ENCODE measurements at places on chromosomes 4 and X.

DNA sequence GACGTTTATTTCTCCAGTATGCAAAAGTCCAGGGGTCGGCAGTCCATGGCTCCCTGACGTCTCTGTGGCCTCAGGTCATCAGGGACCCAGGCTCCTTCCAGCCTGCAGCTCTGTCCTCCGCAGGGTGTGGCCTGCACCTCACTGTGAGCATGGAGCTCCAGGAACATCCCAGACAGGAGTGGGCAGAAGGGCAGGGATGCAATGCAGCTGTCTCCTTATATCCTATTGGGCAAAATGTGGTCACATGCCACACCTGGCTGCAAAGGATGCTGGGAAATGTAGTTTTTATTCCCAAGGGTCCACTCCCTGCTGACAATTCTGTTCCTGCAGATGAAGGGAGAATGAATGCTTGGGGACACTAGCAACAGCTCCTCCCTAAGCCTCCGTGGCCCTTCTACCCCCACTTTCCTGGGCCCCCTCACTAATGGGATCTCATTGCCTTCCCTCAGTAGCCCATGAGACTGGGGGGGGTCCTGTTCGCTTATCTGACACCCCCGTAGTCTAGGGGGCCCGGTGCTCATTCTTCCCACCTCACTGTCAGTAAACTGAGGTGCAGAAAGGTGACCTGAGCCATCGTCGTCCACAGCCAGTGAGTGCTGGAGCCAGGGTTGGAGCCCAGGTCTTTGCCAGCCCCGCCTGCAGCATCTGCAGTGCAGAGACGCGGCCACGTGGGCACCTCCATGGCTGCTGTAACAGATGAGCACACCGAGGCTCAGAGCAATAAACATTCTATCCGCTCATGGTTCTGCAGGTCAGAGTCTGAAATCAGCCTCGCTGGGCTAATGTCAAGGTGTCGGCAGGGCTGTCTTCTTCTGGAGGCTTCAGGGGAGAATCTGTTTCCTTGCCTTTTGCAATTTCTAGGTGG is 5.9 kb upstream of the GRPEL1 start:
- DNase-seq: peak; percentile 59

GRCh38 chr4:112361181-112361791 is 64.1 kb downstream of the ALPK1 start:
- DNase-seq: peak; percentile 78

DNA sequence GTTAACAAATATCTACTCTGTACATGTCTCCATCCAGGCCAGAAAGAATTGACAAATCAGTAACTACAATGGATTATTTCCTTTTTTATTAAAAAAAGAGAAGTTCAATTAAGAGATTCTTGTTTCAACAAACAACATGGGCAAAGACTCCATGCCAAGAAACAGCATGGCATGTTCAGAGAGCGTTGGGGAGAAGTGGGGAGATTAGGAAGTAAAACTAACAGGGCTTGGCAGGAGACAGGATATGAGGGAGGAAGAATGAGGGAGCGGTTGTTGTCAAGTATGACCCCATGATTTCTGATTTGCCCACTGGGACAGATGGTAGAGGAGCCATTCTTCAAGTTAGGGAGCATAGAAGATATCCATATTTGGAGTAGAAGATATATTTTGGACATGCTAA is 128.4 kb downstream of the RNF150 start:
- no peak for DNase-seq

DNA sequence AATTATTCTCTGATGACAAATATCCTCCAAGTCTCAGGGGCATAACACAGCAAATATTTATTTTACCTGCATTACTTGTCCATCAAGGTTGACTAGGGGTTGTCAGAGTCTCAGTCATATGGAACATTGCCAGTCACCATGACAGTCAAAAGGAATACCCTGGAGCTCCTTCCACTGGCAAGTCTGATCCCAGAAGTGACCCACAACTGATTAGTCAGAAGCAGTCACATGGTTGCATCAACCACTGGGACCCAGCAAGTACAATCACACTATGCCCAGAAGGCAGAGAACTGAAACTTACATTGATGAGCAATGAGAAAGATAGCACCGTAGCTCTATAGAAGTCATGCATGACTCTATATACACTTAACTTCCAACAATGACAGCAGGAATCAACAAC is 41.9 kb upstream of the SOD3 start:
- no peak for DNase-seq

DNA sequence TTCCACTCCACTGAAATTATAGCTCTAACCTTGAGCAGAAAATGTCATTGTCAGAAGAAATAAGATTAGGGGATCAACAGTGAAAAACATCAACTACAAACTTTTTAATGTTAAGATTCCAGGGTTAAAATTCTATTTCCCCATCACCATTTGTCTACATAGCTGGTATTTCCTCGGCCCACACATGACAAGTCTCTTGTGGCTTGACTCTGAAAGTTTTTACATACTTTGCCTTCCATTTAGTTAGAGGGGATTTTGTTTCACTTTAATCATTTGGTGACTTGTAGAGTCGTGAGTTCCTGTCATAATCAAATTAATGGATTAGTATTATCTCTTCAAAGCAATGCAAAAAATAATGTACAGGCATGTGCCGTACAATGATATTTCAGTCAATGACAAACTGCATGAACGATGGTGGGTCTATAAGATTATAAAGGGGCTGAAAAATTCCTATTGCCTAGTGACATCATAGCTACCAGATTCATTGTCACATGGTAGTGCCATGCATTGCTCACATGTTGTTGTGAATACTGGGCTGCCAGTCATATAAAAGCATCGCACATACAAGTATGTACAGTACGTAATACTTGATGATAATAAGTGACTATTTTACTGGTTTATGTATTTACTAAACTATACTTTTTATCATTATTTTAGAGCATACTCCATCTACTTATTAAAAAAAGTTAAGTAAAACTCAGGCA is 72.0 kb downstream of the ING2 start:
- DNase-seq: no peak

- DNase-seq: no peak
Observed at GRCh38 chrX:97229318-97229717, 345.6 kb downstream of the RPA4 start.

DNA sequence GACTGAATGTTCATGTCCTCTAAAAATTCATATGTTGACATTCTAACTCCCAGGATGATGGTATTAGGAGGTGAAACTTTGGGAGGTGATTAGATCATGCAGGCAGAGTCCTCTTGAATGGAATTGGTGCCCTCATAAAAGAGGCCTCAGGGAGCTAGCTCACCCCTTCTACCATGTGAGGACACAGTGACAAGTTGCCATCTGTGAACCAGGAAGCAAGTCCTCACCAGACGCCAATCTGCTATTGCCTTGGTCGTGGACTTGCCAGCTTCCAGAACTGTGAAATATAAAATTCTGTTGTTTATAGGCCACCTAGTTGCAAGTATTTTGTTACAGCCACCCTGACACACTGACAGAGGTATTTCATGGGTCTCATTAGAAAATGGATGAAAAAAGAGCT is 28.5 kb upstream of the LONRF3 start:
- DNase-seq: no peak

GRCh38 chr4:48137846-48138245 is 3.8 kb upstream of the TXK start:
- DNase-seq: no peak

DNA sequence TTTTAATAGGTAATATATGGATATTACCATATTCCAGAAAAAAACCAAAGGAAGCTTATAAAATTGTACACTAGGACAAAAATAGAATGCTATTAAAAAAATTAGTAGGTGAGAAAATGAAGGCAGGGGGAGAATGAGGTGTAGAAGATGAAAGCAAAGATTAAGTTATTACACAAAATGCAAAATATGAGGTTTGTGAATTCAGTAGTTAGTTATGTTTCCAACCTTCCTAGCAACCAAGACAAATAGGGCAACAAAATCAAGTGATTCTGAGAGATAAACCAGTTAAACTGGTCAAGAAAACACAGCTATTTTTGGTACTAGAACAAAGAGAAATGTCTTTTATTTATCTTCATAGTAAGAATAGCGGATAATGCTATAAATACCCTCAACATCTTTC is 300.0 kb upstream of the RASGEF1B start:
- no peak for DNase-seq

GRCh38 chrX:1661922-1662221 is 47.0 kb downstream of the ASMT start:
- DNase-seq: no peak

- DNase-seq: no peak
Observed at GRCh38 chr4:7240306-7240705, 48.0 kb downstream of the SORCS2 start.

DNA sequence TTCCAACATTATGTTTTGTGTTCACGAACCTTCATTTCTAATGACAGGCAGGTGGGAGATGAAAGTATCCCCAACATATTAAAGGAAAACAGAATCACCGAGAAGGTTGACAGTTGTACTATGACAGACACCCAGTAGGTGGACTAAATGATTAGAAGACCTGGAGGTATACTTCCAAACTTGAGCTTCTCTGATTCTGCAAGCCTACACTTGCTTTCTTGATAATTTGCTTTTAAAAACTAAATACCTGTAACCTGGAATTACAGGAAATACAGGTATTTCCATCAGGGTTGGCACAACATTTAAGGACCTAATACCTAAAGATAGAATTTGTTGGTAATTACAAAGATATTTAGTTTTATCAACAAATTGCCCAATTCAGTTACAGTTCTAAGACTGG is 43.4 kb downstream of the C4orf51 start:
- no peak for DNase-seq

GRCh38 chr4:48139691-48140090 is 5.6 kb upstream of the TXK start:
- no peak for DNase-seq

- DNase-seq: no peak
Observed at GRCh38 chr4:59127006-59127405, 2016.8 kb upstream of the IGFBP7 start.

DNA sequence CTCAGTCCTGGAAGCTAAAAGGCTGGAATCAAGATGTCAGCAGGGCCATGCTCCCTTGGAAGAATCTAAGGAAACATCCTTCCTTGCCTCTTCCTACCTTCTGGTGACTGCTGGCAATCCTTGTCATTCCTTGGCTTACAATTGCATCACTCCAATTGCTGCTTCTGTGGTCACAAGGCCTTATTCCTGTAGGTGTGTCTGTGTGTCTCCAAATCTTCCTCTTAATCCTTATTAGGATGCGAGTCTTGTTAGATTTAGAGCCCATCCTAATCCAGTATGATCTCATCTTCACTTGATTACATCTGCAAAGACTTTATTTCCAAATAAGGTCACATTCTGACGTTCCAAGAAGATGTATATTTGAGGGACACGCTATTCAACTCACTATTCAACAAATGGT is 52.2 kb downstream of the SMIM20 start:
- DNase-seq: no peak

- no peak for DNase-seq
Observed at GRCh38 chrX:14776901-14777300, 96.0 kb downstream of the FANCB start.

DNA sequence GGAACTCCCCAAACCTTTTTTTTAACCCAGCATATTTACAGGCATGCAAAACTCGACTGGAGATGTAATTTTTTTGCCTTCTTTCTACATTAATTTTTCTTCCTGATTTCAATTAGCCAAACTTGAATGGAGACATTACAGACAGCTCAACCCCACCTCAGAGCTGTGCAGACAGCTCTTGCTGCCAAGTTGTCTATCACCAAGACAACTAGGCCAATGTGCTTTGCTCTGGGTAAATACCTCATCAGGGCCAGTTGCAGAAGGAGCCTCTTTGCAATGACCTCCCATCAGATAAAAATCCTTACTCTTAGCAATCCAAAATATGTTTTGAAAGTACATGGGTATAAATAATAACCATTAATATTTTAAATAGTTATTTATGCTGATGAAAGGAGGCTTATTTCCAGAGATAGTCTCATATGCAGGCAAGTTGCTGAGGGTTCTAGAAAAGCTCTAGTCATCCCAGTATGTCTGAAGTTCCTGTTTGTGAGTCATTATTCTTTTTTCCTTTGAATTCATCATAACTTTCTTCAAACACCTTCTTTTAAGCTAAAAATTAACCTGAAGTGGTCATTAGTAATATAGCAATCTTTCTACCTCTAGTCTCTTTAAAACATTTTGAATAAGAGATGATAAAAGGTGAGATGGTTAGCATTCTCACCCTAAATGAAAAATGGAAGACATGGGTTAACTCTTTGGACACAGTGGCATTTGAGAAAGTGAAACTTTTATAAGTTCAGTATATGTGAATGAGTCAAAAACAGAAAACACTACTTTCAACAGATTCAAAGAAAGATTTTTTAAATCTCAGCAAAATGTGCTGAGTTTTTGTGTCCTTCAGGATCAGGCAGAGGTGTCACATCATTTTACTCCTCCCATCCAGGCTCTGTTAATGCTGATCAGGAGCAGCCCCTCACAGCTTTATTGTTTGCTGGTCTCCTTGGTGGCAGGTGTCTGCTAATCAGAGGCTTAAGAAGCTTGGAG is 475.5 kb upstream of the FGF16 start:
- DNase-seq: no peak

DNA sequence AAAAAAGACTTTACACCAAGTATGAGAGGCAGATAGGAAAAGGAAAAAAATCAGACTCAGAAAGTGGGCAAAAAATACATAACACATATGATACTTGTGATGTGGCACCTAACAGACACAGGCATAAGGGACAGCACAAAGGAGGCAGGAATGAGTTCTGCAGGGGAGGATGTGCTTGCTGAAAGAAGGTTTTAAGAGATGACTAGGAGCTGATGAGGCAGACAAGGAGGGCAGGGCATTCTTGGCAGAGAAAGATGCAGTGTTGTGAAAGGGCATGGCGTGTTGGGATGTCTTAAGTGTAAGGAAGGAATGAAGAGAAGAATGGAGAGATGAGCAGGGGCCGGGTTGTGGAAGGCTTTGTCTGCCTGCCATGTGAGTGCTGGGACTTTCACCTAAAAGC is 49.7 kb upstream of the TMEM154 start:
- no peak for DNase-seq
